NCI-H510A (cell line): ENCODE measurements at places on chromosomes 7 and 10.

- DNase-seq, result no peak
Measured at GRCh38 chr7:9013940-9014339, 580.5 kb downstream of the NXPH1 start.

DNA sequence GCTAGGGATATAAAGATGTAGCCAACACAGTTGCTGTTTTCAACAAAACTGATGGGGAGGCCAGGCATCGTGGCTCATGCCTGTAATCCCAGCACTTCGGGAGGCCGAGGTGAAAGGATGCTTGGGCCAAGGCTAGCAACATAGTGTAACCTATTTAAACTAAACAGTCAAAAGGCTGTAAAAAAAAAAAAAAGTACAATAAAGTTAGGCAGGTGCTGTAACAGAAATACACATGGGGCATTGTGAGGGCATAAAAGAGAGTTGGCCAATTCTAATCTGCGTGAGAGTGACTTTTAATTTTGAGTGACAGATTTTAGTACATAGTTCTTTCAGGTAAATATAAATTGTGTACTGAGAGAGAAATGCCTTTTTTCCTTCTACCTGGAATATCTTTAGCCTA lies 6.2 kb downstream of the XRCC2 start:
- no peak for DNase-seq

- no peak for DNase-seq
Measured at GRCh38 chr7:12727455-12728191, 40.2 kb downstream of the ARL4A start.

DNA sequence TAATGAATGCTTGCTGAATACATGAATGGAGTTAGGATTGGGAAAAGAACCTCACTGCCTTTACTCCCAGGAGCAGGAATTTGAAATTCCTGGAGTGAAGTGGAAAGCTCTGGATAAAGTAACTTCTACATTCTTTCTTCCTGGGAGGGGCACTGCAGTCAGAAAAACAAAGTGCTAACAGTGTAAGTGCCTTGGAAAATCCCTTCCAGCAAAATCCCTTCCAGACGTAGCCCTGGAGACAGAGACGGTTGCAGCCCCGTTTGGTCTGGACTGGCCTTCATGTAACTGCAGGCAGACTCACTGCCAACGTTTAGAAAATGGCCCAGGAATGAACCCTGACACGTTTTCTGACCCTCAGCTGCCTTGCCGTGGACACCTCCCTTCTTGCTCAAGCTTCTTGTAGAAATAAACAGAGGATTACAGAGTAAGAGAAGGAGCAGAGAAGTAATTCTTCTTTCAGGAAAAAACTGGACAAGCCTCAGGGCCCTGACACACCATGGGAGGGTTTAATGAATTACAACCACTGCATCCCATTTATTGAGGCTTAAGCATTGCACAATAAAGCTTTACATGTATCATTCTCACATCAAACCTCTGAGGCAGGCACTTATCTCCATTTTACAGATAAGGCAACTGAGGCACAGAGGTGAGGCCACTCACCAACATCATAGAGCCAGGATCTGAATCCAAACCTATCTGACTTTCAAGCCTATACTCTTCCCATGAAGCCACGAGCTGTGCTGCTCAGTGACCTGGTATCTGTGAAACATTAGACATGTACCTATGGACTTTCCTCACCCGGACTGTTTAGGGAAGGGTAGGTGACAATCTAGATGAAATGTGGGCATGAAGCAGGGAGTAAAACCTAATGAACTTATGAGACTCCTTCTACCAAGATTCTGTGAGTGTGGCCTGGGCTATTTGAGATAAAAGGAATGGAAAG lies 7.8 kb downstream of the ITPRIP start:
- DNase-seq, result no peak

DNA sequence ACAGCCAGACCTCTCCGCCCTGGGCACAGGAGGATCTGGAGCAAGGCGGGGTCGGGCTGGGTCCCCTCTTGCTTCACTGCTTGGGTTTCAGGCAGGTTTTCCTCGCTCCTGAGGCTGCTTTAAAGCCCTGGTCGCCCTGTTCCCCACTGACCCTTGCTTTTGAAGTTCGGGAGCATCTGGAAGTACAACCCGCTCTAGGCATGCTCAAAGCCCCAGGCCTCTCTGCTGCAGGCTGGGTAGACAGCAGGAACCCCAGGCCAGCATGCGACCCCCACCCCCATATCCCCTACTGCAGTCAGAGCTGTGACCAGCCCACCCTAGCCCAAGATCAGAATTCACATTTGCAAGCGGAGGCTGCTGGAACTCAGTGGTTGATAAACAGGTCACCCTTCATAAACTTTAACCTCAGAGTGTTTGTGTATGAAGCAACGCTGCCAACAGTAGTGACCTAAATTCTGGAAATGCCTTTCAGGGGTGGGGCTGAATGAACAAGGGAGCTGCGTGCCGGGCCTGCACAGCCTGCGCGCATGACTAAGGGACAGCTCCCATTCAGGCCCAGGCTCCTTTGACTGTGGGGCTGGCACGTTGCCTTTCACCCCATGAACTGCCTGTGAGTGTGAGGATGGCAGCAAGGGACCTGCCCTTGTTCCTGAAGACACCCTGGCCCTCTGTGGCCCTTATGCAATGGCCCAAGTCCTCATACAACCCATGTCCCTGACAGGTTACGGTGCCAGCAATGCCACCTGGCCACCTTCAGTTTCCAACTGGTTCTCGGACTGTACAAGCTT lies 52.5 kb downstream of the PROSER2 start:
- no peak for DNase-seq

GRCh38 chr7:124310934-124311390 lies 278.1 kb upstream of the TMEM229A start:
- no peak for DNase-seq

GRCh38 chr7:92880212-92881090 lies 44.1 kb upstream of the CDK6 start:
- DNase-seq, result no peak

DNA sequence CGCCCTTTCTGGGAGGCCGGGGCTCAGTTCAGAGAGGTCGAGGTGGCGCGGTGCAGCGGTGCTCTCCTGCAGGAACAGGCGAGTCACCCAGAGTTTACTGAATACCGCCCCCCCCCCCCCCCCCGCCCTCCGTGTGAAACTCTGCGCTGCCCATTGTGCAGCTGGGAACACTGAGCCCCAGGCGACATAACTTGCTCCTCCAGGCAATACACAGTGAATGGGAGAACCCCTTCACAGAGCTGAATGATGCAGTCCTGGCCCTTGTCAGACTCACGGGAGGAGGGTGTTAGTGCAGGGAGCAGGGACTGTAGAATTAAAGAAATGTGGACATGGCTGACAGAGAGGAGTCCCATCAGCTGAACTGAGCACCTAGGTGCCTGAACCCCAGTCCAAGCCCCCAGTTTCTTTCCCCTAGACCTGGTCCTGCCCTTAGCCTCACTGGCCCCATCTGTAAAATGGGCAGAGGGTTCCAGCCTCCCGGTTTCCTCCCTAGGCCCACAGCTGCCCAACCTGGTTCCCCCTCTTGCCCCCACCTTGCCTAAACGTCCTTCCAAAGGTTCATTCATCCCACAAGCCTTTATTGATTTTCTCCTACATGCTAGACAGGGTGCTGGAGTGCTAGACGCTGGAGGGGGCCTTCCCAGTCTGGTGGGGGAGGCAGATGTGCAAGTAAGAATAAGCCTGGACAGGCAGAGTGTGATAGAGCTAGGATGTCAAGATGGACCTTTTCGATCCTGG lies 869 bp upstream of the LOXL4 start:
- peak; percentile 44 for DNase-seq

GRCh38 chr10:1255600-1256431 lies 199.6 kb downstream of the WDR37 start:
- DNase-seq, result no peak

DNA sequence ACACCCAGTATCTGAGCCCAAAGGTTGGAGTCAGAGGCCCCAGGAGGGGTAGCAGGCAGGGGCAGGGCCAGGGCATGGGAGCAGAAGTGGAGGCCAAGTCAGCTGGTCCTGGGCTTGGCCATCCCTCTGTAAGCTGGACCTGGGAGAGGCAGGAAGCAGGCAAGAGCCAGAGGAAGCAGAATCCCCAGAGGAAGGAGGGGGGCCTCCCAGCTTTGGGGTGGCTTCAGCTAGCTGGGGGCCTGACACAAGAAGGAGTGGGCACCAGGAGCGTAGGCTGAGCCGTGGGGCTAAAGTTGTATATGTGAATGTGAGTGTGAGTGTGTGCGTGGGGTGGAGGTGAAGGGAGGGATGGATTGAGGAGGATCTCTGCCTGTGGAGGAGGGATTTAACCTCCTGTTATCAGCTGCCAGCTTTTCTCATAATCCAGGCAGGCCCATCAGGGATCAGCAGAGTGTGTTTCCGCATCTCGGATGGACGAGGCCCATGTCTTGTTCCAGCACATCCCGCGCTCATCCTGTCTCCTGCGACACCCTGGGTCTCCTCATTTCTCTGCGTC lies 54.0 kb downstream of the NEURL1 start:
- no peak for DNase-seq

DNA sequence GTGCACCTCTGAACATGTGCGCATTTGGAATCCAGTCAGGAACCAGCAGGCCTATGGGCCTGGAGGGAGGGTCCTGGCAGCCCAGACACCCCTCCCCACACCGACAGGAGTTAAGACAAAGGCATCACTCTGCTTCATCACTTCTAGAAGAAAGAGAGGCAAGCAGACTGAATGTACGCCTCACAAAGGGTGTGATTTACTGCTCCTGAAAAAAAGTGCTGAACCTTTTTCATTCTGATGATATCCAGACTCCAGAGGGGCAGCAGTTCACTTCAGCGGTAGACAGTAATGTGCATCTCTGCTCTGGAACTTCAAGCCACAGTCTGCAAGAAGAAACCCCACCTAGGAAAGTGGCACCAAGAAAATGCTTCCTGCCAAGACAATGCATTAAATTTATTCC lies 88.2 kb upstream of the TMEM72 start:
- no peak for DNase-seq

GRCh38 chr10:62625484-62625883 lies 179.0 kb upstream of the ADO start:
- no peak for DNase-seq

DNA sequence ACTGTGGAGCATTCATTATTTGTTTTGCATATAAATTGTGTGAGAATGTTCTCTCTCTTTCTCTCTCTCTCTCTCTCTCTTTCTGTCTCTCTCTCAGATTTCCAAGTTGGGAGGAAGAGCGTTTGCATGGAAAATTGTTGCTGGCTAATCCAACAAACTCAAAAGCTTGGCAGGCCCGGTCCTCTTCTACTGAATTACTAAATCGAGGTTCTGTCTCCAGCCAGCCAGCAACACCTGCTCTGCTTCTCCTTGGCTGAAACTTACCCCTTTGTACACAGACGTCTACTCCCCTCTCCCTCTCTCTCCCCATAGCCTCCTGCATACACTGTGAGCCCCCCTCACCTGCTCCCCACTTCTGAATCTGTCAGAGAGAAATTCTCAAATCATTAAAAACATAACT lies 996.4 kb upstream of the AUTS2 start:
- no peak for DNase-seq

- DNase-seq, result no peak
Measured at GRCh38 chr10:89888321-89889070, 187.1 kb downstream of the KIF20B start.

DNA sequence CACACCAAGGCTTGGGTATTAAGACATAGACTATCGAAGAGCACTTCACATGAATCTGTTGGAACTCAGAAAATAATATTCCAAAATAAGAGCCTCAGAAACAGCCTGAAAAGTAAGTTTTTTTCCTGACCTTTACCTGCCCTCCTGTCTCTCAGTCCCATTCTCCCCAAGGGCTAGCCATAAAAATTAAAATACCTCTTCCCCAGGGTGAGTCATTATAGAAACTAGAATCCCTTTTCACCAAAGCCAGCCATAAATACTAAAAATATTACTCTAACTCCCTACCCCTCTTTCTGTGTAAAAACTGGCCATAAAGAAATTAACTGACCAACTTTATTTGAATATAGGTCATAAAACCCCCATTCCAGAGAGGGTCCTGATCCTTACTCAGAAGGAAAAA lies 87.9 kb upstream of the TMEM106B start:
- no peak for DNase-seq

DNA sequence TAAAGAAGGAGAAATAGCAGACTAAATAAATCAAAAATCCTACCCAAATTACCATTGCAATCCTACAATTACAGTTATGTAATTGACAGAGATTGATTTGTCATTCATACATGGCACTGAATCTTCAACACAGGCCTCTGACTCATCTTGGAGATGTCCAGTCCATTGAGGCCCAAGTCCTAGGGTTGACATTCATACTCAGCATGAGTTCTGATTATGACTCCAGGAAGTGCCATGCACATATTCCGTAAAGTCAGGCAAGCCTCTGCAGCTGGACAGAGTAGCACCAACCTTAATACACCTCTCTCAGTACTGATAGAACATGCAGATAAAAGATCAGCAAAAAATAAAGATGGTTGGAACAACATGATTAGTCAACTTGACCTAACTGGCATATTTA lies 353.7 kb upstream of the NFE2L3 start:
- no peak for DNase-seq

- DNase-seq, result no peak
Measured at GRCh38 chr10:124132876-124133275, 39.5 kb upstream of the CHST15 start.

DNA sequence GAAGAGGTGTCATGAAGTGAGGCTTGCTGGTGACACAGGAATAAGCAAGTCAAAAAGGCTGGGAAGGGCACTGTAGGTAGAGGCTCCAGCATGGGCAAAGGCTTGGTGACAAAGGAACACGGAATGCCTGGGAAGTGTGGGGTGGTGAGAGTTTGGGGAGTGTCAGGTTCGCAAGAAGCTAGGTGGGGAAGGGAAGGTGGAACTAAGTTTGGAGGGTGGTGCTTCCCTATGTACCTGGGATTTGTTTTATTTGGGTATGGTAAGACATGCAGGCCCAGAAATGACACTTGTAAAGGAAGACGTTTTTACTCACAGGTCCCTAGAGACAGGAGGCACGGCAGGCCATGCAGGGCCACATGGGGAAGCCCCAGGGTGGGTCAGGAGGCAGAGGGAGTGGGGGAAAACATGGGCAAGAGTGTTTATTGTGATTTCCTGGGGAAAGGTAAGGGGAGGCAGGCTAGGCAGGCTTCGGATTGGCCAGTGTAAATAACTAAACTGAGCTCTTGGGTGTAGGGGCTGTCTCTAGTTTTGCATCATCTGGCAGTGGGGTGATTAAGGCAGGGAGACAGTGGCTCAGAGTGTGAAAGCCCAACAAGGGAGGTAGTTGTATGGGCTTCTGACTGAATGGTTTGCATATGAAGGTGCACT lies 52.1 kb downstream of the SH2D4B start:
- DNase-seq, result no peak
